ENCODE measurements at places on chromosomes 16 and 17. TPM values are rescaled to one million over a fixed set of nuclear protein-coding genes. Genes with fewer than 3 reads are reported as not detected.
A peak's percentile ranks its signal among the peaks of the same experiment; 100 is the strongest.

GRCh38 chr17:34307110-34307509 lies 12.1 kb upstream of the CCL8 start:
- DNase-seq: peak; percentile 50
- H3K36me3 ChIP-seq: no peaks in the 10 kb centered on the region
- H3K4me3 ChIP-seq: no peak overlapping the region
- H3K27ac ChIP-seq: no peak overlapping the region

GRCh38 chr17:2388020-2388682 lies 12.7 kb downstream of the MNT start:
- no peaks in the 10 kb centered on the region for H3K27me3 ChIP-seq
- no peak overlapping the region for H3K27ac ChIP-seq
- DNase-seq: no peak
- no peaks in the 10 kb centered on the region for H3K36me3 ChIP-seq
- H3K4me1 ChIP-seq: peaks cover 19% of the 10 kb centered on the region

DNA sequence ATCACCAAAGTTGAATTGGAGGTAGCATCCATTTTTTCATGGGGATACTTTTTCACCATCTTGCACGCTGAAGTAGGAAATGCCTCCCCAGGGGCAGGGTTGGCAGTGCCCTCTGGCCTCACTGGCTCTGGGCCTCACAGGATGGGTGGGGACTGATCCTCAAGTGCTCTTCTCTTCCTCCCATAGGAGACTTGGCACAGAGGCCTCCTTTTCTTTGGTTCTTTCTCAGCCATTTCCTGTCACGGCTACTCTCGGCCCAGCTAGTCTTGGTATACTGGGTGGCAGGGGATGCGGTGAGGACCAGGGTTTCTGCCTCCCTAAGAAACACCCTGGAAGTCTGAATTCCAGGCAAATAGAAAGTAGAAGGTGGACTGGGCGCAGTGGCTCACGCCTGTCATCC lies 58.2 kb downstream of the PECAM1 start:
- peak overlapping the region; percentile 4 for H3K27ac ChIP-seq
- H3K27me3 ChIP-seq: no peaks in the 10 kb centered on the region
- DNase-seq: no peak
- H3K4me1 ChIP-seq: peaks cover 14% of the 10 kb centered on the region
- H3K36me3 ChIP-seq: no peaks in the 10 kb centered on the region

- no peak overlapping the region for H3K27ac ChIP-seq
- no peaks in the 10 kb centered on the region for H3K4me1 ChIP-seq
- no peaks in the 10 kb centered on the region for H3K27me3 ChIP-seq
These were observed 60.7 kb downstream of the HS3ST3A1 start for GRCh38 chr17:13541032-13541480.

Gene TMEM235
- total RNA-seq: not detected

DNA sequence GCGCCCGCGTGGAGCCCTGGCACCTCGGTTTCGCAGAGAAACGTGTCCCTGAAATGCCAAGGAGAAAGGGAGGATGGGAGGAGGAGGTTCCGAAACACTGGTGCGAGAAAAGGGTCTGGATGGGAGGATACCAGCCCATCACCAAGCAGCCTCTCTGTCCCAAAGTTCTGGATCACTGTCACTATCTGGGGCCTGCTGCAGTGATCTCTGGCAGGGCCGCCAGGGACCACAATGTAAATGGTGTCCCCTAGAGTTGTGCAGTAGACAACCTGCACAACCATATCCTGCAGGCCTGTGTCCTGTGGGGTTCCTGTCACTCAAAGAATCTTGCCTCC lies 229.3 kb downstream of the C16orf78 start:
- no peak for DNase-seq
- no peaks in the 10 kb centered on the region for H3K36me3 ChIP-seq
- H3K4me1 ChIP-seq: no peaks in the 10 kb centered on the region
- no peaks in the 10 kb centered on the region for H3K27me3 ChIP-seq
- no peak overlapping the region for H3K4me3 ChIP-seq

DNA sequence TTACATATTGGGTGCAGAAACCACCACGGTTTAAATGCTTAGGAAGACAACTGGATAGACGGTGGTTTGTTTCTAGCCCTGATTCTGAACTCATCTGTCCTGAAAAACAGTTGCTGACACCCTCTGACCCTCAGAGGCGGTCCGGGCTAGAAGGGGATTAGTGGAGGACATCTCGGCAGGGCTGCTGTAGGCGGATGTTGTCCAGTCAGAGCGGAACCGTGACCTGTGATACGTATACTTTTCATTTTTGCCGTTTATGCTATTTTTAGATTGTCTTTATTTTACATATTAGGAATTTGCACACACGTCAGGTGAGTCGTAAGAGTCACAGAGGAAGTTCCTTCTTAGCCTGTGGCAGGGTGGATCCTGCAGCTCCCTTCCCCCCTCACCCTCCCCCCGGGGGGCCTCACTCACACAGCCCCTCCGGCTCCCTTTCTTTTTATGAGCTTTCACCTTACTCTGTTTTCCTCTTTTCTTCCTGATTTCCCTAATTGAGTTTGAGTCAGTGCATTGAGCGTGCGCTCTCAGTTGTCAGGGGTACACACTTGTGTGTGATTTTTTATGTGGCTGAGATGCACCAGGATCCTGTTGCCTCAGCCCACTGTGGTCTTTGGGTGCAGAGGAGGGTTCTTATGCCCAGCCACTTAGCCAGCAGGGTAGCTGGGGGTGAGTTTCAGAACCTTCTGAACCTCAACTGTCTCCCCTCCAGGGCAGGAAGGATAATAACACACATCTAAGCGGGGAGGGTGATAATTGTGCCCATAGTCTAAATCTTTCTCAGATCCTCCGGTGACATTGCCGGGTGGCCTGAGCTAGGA lies 211.1 kb upstream of the CHMP6 start:
- H3K36me3 ChIP-seq: no peaks in the 10 kb centered on the region
- H3K27me3 ChIP-seq: no peaks in the 10 kb centered on the region
- DNase-seq: no peak
- no peaks in the 10 kb centered on the region for H3K4me1 ChIP-seq

- peak overlapping the region; percentile 55 for H3K27ac ChIP-seq
- DNase-seq: no peak
- no peaks in the 10 kb centered on the region for H3K4me1 ChIP-seq
- H3K4me3 ChIP-seq: no peak overlapping the region
- no peaks in the 10 kb centered on the region for H3K36me3 ChIP-seq
These were observed 27.8 kb downstream of the ADAM11 start for GRCh38 chr17:44786551-44787081.

DNA sequence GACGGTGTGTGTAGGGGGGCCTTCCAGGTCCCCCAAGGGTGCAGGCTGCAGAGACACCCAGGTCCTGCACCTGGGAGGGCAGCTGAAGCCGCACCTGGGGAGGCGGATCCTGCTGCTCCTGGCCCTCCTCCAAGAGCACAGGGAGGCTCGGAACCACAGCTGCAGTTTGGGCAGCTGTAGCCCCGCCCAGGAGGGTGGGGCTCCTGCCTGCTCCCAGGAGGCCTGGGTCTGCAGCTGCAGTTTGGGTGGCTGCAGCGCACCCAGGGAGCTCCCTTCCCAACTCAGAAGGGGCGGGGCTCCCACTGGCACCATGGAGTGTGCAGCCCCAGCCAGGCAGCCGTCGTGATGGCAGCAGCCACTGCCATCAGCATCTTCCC lies 69.4 kb upstream of the NKD1 start:
- H3K27ac ChIP-seq: no peak overlapping the region
- H3K4me1 ChIP-seq: no peaks in the 10 kb centered on the region
- no peaks in the 10 kb centered on the region for H3K27me3 ChIP-seq
- H3K4me3 ChIP-seq: no peak overlapping the region
- no peak for DNase-seq
- H3K36me3 ChIP-seq: no peaks in the 10 kb centered on the region

DNA sequence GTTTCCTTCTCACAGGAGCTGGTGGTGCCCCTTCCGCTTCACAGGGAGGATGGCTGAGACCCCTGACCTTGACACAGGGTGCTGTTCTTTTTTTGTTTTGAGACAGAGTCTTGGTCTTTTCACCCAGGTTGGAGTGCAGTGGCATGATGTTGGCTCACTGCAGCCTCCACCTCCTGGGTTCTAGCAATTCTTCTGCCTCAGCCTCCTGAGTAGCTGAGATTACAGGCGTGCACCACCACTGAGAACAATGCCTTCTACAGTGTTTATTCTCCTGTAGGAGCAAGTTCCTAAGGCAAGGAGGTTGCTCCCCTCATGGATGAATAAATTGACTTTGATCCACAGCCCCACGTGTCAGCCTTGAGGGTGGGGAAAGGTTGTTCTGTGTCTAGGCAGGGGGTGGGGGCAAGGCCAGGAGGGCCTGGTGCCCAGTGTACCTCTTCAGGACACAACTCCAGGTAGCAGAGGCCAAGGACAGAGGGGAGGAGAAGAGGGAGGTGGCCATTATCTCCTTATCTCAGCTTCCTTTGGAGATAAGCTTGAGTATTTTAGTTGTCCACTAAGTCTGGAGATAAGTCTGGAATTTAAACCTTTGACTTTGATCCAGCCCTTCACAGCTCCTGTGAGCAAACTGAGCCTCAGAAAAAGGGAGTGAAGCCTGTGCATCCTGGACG lies 159.4 kb downstream of the SEC14L1 start:
- no peak overlapping the region for H3K4me3 ChIP-seq
- no peak overlapping the region for H3K27ac ChIP-seq
- H3K4me1 ChIP-seq: no peaks in the 10 kb centered on the region
- H3K27me3 ChIP-seq: no peaks in the 10 kb centered on the region
- DNase-seq: no peak

GRCh38 chr17:77696721-77697460 lies 261.6 kb upstream of the TNRC6C start:
- no peaks in the 10 kb centered on the region for H3K4me1 ChIP-seq
- H3K27me3 ChIP-seq: no peaks in the 10 kb centered on the region
- H3K27ac ChIP-seq: peak overlapping the region; percentile 39
- H3K4me3 ChIP-seq: no peak overlapping the region
- H3K36me3 ChIP-seq: no peaks in the 10 kb centered on the region
- peak; percentile 52 for DNase-seq

DNA sequence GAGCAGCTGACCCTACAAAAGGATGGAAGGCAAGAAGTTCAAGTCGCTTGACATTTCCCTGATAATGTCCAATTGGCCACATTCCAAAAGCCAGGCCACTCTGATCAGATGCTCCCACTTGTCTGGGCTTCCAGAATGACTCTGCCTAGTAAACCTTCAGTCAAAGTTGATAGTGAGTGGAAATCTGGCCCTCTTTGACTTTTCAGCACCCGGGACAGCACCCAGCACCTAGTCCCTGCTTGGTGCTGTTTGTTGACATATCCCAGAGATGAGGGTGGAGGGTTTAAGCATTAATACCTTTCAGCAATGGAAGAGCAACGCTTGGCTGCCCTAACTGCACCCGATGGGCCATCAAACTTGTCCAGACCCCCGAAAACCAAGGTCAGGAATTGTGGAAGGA lies 131.3 kb downstream of the AIPL1 start:
- no peak overlapping the region for H3K4me3 ChIP-seq
- no peaks in the 10 kb centered on the region for H3K4me1 ChIP-seq
- no peaks in the 10 kb centered on the region for H3K27me3 ChIP-seq
- no peak for DNase-seq

Gene HLF
- 81.2 TPM for total RNA-seq

DNA sequence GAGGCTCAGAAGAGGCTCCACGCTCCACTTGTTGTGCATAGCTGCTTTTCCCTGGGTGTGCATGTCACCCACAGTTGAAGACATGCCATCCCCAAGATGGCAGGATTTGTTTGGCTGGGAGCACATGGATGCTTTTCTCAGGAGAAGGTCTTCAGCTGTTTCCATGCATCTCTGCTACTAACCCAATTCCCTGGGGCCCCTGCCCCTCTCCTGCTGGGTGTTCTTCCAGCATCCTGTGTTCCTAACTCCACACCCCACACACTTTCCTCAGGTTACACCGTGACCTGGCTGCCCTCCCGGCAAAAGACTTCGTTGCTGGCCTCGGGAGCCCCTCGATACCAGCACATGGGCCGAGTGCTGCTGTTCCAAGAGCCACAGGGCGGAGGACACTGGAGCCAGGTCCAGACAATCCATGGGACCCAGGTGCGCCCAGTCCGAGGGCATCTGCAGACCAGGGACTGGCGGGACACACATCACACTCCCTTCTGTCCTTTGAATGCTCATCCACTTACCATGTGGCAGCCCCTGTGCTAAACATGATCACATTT lies 21.5 kb downstream of the ITGAL start:
- H3K27ac ChIP-seq: no peak overlapping the region
- H3K4me3 ChIP-seq: no peak overlapping the region
- no peaks in the 10 kb centered on the region for H3K4me1 ChIP-seq

- H3K36me3 ChIP-seq: no peaks in the 10 kb centered on the region
- H3K27ac ChIP-seq: no peak overlapping the region
- H3K27me3 ChIP-seq: no peaks in the 10 kb centered on the region
These were observed 7.0 kb upstream of the MYH2 start for GRCh38 chr17:10556301-10557005.

GRCh38 chr16:71425746-71426068 lies 16.1 kb downstream of the TLE7 start:
- no peaks in the 10 kb centered on the region for H3K4me1 ChIP-seq
- no peak for DNase-seq
- H3K27ac ChIP-seq: no peak overlapping the region
- no peaks in the 10 kb centered on the region for H3K36me3 ChIP-seq
- no peaks in the 10 kb centered on the region for H3K27me3 ChIP-seq

- H3K36me3 ChIP-seq: no peaks in the 10 kb centered on the region
- peaks cover 11% of the 10 kb centered on the region for H3K4me1 ChIP-seq
These were observed 4.6 kb downstream of the DHX58 start for GRCh38 chr17:42107597-42108576.

DNA sequence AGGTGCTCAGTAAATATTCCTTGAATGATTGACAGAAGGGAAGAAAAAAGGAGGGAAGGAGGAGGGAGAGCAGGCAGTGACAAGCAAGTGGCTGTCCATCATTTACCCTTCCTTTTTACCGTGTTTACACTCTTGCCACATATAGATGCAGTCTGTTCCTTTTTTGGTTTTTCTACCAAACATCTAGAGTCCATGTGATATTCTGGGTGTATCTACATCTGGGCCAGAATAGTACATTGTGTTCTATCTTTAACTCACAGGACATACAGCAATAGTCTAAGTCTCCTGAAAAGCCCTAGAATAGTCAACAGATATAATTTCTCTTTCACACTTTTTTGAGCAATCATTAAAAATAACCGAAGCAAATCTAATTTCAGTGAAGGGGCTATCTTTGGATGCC lies 33.5 kb downstream of the KCNJ2 start:
- no peaks in the 10 kb centered on the region for H3K36me3 ChIP-seq
- H3K4me1 ChIP-seq: no peaks in the 10 kb centered on the region
- H3K4me3 ChIP-seq: no peak overlapping the region
- H3K27ac ChIP-seq: no peak overlapping the region

DNA sequence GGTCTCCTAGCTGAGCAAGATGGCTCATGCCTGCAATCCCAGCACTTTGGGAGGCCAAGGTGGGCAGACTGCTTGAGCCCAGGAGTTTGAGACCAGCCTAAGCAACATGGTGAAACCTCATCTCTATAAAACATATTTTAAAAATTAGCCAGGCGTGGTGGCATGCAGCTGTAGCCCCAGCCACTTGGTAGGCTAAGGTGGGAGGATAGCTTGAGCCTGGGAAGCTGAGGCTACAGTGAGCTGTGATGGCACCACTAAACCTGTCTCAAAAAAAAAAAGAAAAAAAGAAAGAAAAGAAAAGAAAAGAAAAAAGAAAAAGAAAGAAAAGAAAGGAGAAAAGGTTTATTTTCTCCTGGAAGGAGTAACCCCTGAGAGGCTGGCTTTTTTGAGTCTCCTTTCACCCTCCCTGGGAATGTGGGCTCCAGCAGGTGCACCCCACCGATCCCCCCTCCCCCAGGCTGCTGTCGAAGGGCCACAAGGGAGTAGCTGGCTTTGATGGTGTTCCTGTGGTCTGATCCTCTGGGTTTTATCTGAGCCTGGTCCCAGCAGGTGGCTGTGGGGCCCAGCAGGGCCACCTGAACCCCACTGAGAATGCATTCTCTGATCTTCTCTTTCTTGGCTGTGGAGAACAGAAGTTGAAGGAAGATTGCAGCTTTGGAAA lies 29.9 kb upstream of the TNRC6C start:
- no peak overlapping the region for H3K4me3 ChIP-seq
- no peaks in the 10 kb centered on the region for H3K27me3 ChIP-seq
- H3K4me1 ChIP-seq: no peaks in the 10 kb centered on the region
- H3K36me3 ChIP-seq: no peaks in the 10 kb centered on the region
- H3K27ac ChIP-seq: no peak overlapping the region

All from uterus (tissue), 4 donors.